Spleen (tissue), 13 donors: ENCODE measurements at places on chromosomes 7 and 10. TPM values are rescaled to one million over a fixed set of nuclear protein-coding genes. Genes with fewer than 3 reads are reported as not detected.

C7orf33 gene
- not detected for polyA plus RNA-seq

HMX2 gene
- not detected for polyA plus RNA-seq

MEIG1 gene
- polyA plus RNA-seq = 0.54 TPM

VAX1 gene
- polyA plus RNA-seq = not detected

PLEKHS1 gene
- polyA plus RNA-seq = 0.07 TPM

PRKRIP1 gene
- polyA plus RNA-seq = 43.6 TPM

PTPRZ1 gene
- polyA plus RNA-seq = 1.2 TPM

CPN1 gene
- not detected for polyA plus RNA-seq

MYO1G gene
- polyA plus RNA-seq = 45.6 TPM

TAS2R41 gene
- polyA plus RNA-seq = not detected

SUFU gene
- 2.0 TPM for polyA plus RNA-seq

TRIM73 gene
- polyA plus RNA-seq = 3.8 TPM

DOCK1 gene
- polyA plus RNA-seq = 2.2 TPM

TCAF2 gene
- polyA plus RNA-seq = 1.0 TPM

MGAM2 gene
- 0.03 TPM for polyA plus RNA-seq

ZNF33B gene
- polyA plus RNA-seq = 12.2 TPM

LIPN gene
- 0.08 TPM for polyA plus RNA-seq

VENTX gene
- polyA plus RNA-seq = 2.9 TPM

BTBD16 gene
- polyA plus RNA-seq = not detected
